Caco-2 (cell line): ENCODE measurements at places on chromosomes 1 and 21. TPM values are rescaled to one million over a fixed set of nuclear protein-coding genes. Genes with fewer than 3 reads are reported as not detected.

- no peak for DNase-seq
Measured at GRCh38 chr1:229027622-229028182, 243.2 kb upstream of the RAB4A start.

- no peak for DNase-seq
Measured at GRCh38 chr1:15621975-15622374, 4.7 kb downstream of the DDI2 start.

DNA sequence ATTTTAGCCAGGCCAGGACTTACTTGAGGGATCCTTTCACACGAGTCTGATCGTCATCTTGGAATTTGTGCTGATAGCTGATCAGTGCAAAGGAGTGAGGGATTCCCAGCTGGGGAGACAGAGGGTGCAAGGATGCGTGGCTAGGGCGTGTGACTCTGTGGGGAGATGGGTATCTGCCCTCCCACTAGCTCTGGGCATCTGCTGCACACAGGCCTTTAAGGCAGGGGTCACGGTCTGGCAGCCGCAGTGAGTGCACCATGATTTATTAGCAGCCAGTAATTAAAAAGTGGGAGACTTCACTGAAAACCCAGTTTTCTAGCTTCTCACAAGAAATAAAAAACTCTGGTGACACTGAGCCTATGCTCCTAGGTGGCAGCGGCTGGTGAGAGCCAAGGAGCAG, 20.4 kb downstream of the THAP3 start:
- no peak for DNase-seq

DNA sequence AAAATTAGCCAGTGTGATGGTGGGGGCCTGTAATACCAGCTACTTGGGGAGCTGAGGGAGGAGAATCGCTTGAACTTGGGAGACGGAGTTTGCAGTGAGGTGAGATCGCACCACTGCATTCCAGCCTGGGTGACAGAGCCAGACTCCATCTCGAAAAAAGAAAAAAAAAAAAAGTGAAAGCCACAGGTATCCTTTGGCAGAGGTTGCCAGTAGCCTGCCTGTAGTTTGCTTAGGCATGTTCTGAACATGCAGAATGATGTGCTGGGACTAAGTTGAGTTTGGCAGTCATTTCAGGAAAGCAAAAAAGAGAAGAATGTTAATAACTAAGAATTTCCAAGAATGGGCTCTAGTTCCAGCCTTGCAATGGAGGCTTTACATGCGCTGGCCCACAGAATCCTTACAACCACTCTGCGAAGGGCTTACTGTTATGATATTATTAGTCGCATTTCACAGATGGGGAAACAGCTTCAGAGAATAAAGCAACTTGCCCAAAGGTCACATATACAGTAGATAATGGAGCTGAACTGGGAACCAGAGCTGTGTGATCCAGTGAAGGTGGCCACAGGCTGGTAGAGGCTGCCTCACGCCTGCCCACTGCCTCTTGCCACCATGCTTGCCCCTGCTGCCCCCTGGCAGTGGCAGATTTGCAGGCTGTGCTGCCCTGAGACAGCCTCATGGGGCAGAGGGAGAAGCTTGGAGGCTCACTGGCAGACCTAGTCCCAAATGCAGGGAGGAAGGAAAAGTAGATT, 66.5 kb upstream of the LYST start:
- DNase-seq: no peak

- no peak for DNase-seq
Measured at GRCh38 chr21:24759348-24760075, 847.8 kb downstream of the MRPL39 start.

FMO3 gene
- 0.51 TPM in 1 of 2 replicates, not detected in the other for total RNA-seq

OPRD1 gene
- 0.07 and 0.12 TPM in 2 replicates for total RNA-seq

DNA sequence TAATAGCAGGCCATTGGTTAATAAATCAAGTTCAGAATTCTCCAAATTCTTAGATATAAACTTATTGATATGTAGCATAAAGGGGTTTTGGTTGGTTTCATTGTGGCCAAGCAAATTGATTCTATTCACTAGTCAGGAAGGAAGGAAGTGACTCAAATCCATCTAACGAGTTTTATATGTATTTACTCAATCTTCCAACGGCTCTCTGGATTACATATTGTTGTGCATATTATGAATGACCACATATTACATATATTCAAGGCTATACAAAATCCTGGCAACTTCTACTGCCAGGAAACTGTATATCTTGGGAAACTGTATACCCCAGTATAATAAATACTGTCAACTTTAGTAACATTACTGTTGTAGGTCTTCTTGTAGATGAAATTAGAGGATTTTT, 20.1 kb upstream of the PDE4B start:
- no peak for DNase-seq
